Mucosa of gallbladder (tissue), 1 donor: ENCODE measurements at places on chromosomes 7 and 10. TPM values are rescaled to one million over a fixed set of nuclear protein-coding genes. Genes with fewer than 3 reads are reported as not detected.

GRCh38 chr10:92239151-92239599 lies 51.7 kb downstream of the CPEB3 start:
- no peak for DNase-seq

- DNase-seq: peak; percentile 14
These were observed 184.9 kb downstream of the PPP1R9A start for GRCh38 chr7:95092324-95092723.

The PLCE1 gene
- total RNA-seq: 3.5 TPM

The TMEM196 gene
- not detected for total RNA-seq

DNA sequence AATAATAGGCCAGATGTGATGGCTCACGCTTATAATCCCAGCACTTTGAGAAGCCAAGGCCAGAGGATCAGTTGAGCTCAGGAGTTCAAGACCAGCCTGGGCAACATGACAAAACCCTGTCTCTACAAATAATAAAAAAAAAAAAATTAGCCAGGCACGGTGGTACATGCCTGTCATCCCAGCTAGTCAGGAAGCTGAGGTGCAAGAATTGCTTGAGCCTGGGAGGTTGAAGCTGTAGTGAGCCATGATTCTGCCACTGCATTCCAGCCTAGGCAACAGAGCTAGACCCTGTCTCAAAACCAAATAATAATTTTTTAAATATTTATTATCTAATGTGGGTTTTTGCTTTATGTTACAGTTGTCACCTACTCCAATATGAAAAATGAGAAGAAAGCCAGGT lies 178.9 kb downstream of the ADK start:
- DNase-seq: no peak

DNA sequence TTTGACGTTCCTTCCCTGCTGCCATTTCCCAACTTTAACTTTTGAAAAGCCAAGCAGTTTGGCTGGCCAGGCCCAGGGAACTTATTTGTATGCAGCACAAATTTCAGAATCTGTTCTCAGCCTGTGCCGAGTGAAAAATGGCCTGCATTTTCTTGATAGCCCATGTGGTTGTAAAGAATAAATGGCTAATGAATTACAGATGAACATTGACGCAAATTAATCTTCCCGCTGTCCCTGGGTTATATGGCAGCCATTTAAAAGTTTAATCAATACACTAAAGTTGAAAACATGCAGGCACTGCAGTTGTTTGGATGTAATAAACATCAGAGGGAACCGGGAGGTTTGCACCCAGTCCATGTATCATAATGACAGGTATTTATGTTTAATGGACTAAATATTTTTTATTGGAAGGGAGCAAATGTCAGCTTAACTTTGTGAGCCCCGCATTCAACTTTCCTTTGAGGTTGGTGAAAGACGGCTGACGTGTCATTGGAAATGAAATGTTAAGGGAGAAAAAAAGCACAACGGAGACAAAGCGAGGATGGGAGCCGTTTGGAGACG lies 1092.4 kb downstream of the LRMDA start:
- no peak for DNase-seq

DNA sequence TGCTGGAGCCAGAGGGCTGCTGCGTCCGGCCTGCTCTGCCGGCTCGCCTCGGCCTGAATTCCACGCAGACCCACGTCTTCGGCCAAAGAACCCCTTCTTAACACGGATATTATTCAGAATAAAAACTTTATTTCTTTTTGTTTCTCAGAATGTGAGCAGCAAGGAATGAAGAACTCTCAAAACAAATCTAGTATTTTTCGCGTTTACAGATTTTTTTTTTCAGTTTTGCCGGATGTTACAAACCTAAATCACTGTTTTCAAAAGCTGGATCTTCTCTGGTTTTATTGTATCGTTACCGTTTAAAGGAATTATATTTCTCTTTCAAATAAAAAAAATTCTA lies 4.4 kb upstream of the HOXA2 start:
- DNase-seq: no peak

DNA sequence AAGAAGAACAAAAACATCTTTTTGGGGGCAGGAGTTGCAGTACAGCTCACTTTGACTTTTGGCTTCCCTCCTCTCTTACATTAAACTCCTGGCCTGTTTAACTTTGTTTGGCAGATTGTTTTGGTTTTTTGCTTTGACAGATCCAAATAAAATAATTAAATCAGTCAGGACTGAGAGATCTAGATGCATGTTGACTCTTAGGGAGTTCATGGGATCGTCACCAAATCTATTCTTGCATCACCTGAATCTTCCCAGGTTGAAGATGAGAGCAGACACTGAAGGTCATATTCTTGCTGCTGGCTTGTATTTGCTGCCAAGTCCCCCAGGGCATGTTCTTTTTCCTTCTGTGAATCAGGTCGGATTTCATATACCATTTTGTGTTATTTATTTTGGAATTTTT lies 759.4 kb downstream of the CNTNAP2 start:
- no peak for DNase-seq

- DNase-seq: no peak
These were observed 639.5 kb downstream of the ANKRD7 start for GRCh38 chr7:118863966-118864365.

- DNase-seq: peak; percentile 63
These were observed 21.4 kb upstream of the GNAT3 start for GRCh38 chr7:80533287-80533686.

The PURB gene
- 21.9 TPM for total RNA-seq

GRCh38 chr10:24201503-24202180 lies 7.3 kb upstream of the KIAA1217 start:
- DNase-seq: no peak

The CUBN gene
- 0.92 TPM for total RNA-seq

GRCh38 chr7:150983893-150984368 lies 5.8 kb upstream of the KCNH2 start:
- DNase-seq: no peak

The TAS2R38 gene
- total RNA-seq: not detected

The CALHM1 gene
- not detected for total RNA-seq

GRCh38 chr10:70255329-70256299 lies 22.4 kb upstream of the PPA1 start:
- DNase-seq: no peak

DNA sequence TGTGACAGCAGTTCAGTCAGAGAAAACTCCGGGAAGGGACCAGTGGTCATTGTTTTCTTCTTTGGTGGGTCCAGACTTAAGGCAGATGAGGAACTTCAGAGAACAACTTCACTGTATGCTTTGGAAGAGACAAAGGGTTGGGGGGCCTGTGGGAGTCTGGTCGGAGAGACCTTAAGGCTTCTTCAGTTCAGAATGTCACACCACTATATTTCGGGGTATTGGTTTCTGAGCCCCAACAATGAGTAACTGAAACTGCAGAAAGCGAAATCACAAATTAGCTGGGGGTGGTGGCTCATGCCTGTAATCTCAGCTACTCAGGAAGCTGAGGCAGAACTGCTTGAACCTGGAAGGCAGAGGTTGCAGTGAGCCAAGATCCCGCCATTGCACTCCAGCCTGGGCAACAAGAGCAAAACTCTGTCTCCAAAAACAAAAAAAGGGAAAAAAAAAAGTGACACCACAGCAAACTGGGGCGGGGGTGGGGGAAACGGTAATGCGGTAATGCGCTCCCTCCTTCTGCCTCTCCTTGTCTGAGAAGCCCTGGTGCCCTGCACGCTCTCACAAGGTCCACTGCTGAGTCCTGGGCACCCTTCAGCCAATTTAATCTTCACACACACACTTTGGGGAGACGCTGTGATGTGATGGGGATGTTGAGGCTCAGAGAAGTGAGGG lies 2.2 kb upstream of the ADIRF start:
- peak; percentile 6 for DNase-seq

The HUS1 gene
- total RNA-seq: 27.4 TPM

DNA sequence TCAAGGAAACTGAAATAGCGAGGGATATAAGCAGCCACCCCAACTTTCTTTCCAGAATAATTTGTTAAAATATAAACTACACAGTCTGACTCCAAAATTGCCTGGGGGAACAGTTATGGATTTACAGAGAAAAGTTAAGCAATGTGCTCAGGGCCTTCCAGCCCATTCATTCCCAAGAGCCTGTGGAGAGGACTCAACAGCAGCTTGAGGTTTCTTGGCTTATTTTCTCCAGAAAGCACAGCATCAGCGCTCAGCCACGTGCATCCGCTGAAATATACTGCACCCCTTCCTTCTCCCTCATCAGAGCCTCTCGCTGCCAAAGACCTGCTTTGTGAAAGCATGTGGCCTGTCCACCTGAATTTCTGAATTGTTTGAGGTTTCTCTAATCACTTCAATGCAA lies 375.2 kb upstream of the VWC2 start:
- DNase-seq: no peak

DNA sequence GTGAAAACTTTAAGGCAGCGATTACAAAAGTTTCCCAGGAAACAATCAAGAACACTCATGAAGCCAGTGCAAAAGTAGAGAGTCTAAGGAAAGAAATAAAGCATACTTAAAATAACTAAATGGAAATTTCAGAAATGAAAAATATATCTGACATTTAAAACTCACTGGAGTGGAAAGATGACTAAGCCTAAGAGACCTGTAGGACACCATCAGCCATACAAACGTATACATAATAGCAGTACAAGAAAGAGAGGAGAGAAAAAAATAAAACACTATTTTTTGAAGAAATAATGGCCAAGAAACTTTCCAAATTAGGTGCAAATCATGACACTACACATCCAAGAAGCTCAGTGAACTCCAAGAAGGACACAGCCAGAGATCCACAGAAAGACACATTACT lies 5.4 kb upstream of the AKR1D1 start:
- no peak for DNase-seq

DNA sequence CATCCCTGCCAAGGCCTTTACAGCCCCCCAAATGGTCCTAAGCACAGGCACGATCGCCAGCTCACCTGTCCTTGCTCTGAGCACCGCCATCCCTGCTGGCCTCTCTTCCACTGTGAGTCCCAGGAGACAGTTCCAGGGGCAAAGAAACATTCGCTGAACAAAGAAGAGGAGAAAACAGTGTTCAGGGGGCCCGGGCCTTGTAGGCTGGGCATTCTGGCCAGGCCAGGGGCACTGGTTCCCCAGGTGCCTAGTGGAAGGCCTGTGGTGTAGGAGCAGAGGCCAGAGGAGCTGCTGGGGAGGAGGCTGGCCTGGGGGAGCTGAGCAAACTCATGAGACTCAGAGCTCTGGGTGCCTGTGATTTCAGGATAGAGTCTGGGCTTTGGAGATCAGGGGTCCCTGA lies 22.6 kb downstream of the AQP1 start:
- DNase-seq: no peak

GRCh38 chr10:31773749-31774298 lies 154.8 kb downstream of the ARHGAP12 start:
- no peak for DNase-seq

- DNase-seq: no peak
These were observed 21.8 kb downstream of the ZNF775 start for GRCh38 chr7:150400788-150401423.

DNA sequence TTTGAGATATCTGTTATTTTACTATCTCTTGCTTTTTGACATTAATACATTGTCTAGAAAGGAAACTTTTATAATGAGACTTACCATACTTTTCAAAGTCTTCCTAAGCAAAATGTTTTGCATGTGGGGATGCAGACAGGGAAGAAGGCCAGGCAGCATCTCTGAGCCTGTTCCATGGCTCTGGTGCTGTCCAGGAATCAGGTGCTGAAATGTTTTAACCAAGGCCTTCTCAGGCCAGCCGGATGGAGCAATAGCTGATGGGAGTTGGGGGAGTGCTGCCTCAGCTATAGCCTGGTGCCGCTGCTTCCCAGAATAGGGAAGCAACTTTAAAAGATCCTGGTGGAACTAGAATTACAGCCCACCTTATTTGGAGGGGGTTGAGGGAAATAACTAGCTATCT lies 38.5 kb downstream of the CRTAC1 start:
- DNase-seq: peak; percentile 15

GRCh38 chr10:71821909-71822763 lies 28.9 kb downstream of the PSAP start:
- no peak for DNase-seq

GRCh38 chr7:22167482-22167881 lies 189.5 kb downstream of the RAPGEF5 start:
- DNase-seq: no peak

- no peak for DNase-seq
These were observed 19.3 kb upstream of the SLIT1 start for GRCh38 chr10:97204826-97205679.

- DNase-seq: no peak
These were observed 38.4 kb downstream of the SLC39A12 start for GRCh38 chr10:17989908-17990767.

GRCh38 chr10:36341471-36341870 lies 699.4 kb upstream of the FZD8 start:
- DNase-seq: no peak

GRCh38 chr7:18547509-18548187 lies 52.1 kb downstream of the HDAC9 start:
- no peak for DNase-seq

- peak; percentile 54 for DNase-seq
These were observed 52.9 kb upstream of the CACNB2 start for GRCh38 chr10:18087355-18087754.

- no peak for DNase-seq
These were observed 55.6 kb downstream of the OSBPL3 start for GRCh38 chr7:24924375-24924774.

DNA sequence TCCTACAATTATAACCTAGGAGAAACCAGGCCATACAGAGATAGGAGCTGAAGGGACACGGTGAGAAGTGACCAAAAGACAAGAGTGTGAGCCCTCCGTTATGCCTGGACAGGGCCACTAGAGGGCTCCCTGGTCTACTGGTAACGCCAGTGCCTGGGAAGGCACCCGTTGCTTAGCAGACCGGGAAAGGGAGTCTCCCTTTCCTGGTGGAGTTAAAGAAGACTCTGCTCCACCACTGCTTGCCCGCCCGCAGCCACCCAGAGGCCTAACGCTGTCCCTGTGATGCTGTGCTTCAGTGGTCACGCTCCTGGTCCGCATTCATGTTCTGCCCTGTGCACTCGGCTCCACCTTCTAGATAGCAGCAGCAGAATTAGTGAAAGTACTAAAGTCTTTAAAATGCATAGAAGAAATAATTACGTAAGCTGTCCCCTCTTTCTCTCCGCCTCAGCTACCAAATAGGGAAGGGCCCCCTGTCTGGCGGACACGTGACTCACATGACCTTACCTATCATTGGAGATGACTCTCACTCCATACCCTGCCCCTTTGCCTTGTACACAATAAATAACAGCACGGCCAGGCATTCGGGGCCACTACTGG lies 34.8 kb downstream of the GRID2IP start:
- DNase-seq: peak; percentile 84

The REEP3 gene
- total RNA-seq: 53.4 TPM

- DNase-seq: no peak
These were observed 27.9 kb downstream of the C7orf25 start for GRCh38 chr7:42883950-42884349.

DNA sequence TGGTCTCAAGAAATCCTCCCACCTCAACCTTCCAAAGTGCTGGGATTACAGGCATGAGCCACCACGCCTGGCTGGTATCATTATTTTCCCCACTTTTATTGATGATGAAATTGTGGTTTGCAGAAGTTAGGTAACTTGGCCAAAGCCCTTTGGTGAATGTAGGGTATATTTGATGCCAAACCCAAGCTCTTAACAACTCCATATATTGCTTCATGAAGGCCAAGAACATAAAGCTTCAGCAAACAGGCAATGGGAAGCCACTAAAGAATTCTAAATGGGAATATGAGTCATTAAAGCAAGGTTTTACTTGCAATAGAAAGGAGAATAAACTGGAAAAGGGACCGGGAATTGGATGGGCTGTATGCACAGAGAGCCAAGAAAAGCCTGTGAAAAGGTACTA lies 142.7 kb downstream of the KMT2E start:
- DNase-seq: no peak
